ENCODE measurements at places on chromosomes 12 and 14.

DNA sequence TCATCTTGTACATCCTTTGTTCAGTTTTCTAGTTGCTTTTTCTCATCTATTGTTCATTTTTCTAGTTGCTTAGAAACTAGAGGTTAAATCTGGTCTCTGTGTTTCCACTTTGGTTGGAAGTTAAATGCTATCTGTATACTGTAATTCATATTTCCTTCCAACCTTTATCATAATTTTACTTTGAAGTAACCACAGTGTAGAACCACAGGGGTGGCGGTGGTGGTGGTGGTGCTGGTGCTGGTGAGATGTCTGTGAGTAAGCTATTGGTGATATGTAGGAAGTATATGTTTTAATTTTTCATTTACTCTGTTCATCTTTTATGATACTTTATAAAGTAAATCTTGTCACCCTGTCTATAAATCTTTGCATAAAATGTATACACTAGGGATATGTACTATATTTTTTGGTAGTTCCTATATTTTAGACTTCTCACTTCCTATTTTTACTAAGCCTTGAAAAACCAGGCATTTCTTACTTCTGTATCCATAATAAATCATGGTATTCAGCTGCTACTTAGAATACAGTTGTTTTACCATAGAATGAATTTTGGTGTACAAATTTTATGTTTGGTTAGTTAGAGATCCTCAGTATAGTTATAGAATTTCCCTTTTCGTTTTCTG, 31.9 kb downstream of the CCDC91 start:
- peak; percentile 23 for DNase-seq

GRCh38 chr12:125518074-125518473, 452.8 kb downstream of the AACS start:
- no peak for DNase-seq

DNA sequence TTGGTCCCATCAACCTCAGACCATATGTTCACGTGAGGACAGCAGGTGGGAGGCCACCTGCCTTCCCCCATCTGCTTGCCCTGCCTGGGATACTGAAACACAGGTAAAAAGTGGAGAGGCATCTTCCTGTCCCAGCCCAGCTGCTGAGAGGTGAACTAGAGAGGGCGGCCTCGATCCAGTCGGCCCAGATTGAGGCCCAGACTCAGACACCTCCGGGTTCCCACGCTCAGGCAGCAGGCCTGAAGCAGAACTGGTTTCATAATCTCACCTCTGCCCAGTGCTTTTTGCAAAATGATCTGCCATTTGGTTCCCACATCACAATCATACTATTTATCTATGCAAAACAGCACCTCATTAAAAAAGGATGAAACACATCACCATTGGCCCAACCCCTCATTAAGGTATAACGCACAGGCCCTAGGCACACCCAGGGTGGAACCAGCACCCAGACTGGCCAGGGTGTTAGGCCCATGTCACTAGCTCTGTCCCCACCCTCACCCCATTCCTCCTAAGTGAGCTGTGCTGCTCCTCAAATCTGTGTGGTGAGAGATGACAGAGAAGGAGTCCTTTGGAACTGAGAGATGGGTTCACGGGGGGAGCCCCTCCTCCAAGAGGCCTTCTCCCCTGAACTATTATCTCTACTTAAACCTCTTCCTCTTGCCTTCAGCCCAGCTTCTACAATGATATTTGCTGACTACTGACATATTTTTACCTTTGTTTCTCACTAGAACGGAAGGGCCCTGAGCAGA, 81.1 kb downstream of the ZFP36L1 start:
- no peak for DNase-seq

DNA sequence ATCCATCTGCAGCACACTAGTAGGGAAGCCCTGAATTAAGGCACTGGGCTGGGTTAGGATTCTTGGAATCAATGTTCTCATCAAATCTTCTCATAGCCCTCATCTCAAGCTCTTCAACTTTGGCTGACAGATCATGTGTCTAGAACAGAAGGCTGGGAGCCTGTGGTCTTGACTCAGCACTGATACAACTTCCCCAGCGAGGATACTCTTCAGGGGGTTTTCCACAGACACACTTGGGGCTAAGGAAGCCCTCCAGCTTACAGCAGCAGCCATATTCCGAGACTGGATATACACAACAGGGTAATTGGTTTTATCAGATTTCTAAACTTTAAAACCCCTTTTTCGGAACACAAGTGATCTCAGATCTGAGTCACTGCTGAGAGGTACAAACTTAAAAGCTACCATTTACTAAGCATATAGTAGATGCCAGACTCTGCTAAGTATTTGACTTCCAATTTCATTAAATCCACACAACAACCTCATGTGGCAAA, 3.5 kb downstream of the FMNL3 start:
- DNase-seq, result no peak

GRCh38 chr12:76588881-76589565, 29.5 kb upstream of the OSBPL8 start:
- DNase-seq, result no peak

DNA sequence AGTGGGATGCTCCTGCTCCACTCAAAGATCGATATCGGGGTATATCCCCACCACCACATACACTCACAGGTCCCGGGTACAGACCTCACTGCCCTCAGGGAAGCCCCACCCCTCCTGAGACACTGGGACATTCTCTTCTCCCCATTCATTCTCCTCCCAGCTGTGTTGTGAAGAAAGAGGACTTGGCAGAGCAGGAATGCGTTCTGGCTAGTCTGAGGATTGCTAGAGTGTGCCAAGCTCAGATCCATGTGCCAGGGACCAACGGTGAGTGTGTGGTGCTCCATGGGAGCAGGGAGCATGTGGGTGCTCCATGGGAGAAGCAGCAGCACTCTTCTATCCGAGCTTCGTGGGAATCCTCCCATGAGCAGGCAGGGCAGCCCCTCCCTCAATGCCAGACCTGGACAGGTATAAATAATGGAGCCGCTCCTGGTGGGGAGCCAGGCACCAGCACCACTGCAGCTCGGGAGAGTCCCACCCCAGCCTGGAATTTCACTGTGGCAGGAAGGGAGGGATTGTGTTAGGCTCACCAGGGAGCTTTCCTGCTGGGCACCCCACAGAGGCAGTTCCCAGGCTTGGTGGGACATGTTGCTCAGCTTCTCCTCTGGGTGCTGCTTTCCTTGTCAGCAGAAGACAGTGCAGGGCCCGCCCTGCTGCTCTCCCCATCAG, 2.3 kb upstream of the KRT5 start:
- DNase-seq, result no peak

- no peak for DNase-seq
Measured at GRCh38 chr12:70774055-70774454, 136.8 kb upstream of the PTPRB start.

- DNase-seq, result no peak
Measured at GRCh38 chr12:24860546-24860945, 88.4 kb downstream of the BCAT1 start.

DNA sequence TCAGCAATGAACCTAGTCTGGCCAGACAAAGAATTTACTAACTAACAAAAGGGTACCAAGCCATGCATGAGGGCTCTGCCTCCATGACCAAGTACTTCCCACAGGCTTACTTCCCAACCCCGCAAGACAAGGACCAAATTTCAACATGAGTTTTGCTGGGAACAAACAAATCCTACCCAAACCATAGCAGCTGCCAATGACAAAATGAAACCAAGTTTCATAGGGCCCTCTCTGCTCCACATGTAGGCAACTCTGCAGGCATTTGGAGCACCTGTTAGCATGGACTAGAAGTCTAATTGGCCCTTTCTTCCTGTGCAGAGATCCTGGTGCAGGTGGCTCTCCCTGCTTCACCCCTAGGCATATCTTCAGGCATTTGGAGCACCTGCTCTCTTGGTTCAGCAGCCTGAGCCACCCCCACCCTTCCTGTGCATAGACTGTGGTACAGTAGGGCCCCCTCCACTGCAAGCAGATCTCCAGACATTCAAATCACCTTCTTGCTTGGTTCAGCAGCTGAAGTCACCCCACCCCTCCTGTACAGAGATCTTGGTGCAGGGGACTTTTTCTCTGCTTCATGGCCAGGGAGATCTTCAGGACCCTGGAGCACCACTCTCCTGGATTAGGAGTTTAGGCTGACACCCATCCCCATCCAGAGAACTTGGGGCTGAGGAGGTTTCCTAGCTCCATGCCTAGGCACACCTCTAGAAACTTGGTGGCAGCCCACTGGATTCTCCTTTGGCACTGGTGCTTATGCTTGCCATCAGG, 308.7 kb downstream of the RPAP3 start:
- no peak for DNase-seq

DNA sequence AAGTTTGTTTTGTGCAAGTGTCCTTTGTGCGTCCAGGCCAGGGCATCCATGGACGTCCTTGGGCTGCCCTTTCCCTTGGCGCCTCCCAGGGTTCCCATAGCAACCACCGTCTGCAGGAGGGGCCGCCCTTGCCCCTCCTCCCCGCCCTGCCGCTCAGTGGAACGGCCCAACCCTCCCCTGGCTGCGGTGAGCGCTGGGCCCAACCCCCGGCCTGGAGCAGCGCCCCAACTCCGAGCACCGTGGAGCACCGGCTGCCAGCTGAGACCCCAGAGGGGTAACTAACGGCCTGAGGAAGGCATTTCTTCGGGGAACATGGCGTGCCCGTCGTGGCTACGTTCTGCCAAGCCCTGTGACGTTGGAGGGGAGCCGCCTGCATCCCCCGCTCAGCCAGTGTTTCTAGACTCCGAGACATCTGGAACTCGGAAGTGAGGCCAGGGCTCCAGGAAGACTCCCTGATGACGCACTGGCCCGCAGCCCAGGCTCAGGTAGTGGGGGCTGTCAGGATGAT, 5.3 kb upstream of the ACACB start:
- DNase-seq, result no peak

GRCh38 chr12:55899082-55899481, 28.6 kb downstream of the PYM1 start:
- DNase-seq, result no peak

All from stimulated activated CD8-positive, alpha-beta memory T cell treated with anti-CD3 and anti-CD28 coated beads, Interleukin-15, amount 100 ng/mL, for 24 hours (primary cell).